Stimulated activated effector memory CD8-positive, alpha-beta T cell treated with anti-CD3 and anti-CD28 coated beads, Interleukin-12 subunit alpha, Interleukin-12 subunit beta, amount 100 ng/mL, for 72 hours (primary cell): ENCODE measurements at places on chromosomes 7 and 10.
A peak's percentile ranks its signal among the peaks of the same experiment; 100 is the strongest.

DNA sequence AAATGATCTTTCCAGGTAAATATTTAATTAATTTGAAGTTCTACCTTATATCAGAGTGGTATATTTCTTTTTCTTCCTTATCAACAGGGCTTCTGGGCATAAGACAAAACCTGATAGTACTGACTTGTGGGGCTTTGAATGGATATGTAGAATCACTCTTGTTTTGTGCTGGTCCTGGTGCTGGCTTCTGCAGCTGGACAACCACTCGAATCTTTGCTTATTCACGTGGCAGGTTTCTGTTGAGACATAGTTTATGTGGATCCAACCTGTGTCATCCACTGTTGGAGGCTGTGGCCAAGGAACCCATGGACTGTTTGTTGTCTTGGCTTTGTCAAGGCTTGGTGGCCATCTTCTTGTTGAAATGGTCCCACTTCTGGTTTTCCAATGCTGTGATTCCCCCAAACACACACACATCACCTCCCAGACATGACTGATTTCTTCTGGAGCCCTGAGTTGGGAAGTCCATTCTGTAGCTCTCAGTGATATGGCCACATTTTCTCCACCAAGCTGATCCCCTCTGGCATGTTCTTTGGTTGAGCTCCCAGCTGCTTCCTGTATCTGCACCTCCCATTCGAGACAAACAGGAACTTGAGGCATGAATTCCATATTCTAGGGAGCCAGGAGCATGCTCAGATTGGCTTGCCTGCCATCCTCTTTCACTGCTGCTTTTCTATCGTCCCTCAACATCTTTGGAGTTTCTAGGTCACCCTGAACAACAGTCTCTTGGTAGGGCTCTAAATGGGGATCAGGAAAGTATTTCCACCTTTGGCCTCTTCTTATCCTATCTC lies 19.5 kb downstream of the TAS2R41 start:
- DNase-seq, result no peak

DNA sequence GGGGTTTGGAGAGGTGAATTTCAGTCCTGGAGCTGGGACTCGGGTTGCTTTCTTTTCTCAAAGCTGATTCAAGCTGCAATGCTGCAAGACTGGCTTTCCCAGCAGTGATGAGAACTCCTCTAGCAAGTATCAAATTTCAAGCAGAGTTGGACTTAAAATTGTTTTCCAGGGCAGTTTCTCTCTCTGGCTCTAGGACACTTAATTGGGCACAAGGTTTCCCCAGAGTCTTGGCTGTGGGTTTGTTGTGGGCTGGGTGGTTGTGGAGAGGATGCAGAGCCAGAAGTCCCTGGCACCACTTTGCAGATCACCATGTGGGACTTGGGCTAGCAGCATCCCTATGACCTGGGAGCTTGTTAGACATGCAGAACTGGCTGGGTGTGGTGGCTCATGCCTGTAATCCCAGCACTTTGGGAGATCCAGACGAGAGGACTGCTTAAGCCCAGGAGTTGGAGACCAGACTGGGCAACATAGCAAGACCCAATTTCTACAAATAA lies 16.8 kb downstream of the AKR1B15 start:
- no peak for DNase-seq

- no peak for DNase-seq
Measured at GRCh38 chr7:153935095-153935494, 117.1 kb upstream of the DPP6 start.

- DNase-seq, result no peak
Measured at GRCh38 chr7:91880016-91880412, 488 bp downstream of the MTERF1 start.

DNA sequence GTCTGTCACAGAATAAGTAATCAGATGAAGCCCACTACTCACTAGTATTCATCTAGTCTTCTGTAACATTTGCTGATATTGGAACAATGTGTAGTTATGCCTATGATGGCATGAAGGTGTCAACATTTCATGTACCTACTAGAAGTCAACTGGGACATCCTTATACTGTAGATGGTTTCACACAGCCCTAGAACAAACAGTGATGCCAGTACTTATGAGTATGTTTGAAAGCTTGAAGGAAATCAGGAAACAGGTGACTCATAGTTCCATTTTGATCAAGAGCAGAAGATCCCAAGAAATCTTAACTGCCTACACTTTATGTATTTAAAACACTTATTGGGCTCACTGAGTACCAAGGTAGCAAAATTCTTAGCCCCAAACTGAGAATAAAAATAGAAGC lies 1519.6 kb downstream of the REEP3 start:
- no peak for DNase-seq

DNA sequence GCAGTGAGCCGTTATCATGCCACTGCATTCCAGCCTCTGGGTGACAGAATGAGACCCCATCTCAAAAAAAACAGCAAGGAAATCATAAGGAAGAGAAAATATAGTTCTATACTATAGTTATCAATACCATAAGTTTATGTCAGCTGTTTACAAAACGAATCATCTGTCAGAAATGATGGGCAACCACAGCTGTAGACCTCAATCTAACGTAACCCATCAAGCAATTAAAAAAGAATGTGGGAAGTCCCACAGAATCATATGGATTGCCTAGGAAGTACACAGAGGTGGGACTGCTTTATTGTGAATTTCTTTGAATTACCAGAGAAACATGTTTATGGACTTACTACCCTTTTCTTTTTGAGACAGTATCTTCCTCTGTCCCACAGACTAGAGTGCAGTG lies 6.9 kb downstream of the NRBF2 start:
- no peak for DNase-seq

- DNase-seq, result no peak
Measured at GRCh38 chr10:13491747-13492360, 37.0 kb downstream of the BEND7 start.

- DNase-seq, result no peak
Measured at GRCh38 chr10:103080891-103081581, 112.0 kb downstream of the NT5C2 start.

GRCh38 chr10:78543749-78544362 lies 510.2 kb downstream of the RPS24 start:
- DNase-seq, result no peak

- DNase-seq, result no peak
Measured at GRCh38 chr10:90168244-90168643, 466.9 kb downstream of the KIF20B start.

GRCh38 chr10:111511751-111512150 lies 434.9 kb downstream of the ADRA2A start:
- no peak for DNase-seq

GRCh38 chr7:74173074-74173473 lies 1.1 kb upstream of the EIF4H start:
- DNase-seq, result no peak

GRCh38 chr7:6317797-6318438 lies 45.5 kb upstream of the CYTH3 start:
- no peak for DNase-seq

- DNase-seq, result peak; percentile 46
Measured at GRCh38 chr10:3814838-3815220, 29.8 kb upstream of the KLF6 start.

DNA sequence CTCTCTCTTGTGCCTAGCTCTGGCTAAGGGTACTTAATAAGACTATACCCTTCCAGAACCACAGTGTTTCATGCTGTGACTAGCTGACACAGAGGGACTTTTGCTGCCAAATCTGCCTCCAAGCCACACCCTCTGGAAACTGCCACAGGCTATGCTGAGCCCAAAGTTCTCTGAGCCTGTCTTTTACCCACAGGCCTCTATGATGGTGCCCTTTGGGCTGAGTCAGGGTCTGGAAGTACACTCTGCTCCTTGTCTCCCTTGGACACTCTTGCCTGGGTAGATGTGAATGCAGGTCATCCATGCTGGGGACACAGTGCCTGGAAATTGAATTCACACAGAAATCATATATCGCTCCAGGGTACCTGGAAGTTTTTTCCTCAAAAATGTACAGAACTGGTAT lies 22.6 kb downstream of the DYDC1 start:
- DNase-seq, result no peak

DNA sequence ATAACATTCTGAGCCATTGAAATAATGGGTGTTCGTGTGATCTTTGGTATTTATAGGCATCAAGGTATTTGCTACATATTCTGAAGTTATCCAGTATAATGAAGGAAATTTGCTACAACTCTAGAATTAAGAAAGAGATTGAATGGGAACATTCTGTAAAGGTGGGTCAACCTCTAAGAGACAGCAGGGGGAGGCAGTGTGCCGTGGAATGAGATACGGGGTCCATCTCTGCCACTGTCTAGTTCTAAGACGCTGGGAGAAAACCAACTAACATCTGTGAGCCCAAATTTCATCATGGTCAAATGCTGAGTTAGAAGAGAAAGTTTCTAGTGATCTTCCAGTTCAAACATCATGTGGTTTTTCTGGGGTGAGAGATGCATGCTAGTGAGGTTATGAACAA lies 368.9 kb downstream of the SORCS1 start:
- no peak for DNase-seq

GRCh38 chr7:25663877-25664276 lies 435.6 kb upstream of the NPVF start:
- no peak for DNase-seq

DNA sequence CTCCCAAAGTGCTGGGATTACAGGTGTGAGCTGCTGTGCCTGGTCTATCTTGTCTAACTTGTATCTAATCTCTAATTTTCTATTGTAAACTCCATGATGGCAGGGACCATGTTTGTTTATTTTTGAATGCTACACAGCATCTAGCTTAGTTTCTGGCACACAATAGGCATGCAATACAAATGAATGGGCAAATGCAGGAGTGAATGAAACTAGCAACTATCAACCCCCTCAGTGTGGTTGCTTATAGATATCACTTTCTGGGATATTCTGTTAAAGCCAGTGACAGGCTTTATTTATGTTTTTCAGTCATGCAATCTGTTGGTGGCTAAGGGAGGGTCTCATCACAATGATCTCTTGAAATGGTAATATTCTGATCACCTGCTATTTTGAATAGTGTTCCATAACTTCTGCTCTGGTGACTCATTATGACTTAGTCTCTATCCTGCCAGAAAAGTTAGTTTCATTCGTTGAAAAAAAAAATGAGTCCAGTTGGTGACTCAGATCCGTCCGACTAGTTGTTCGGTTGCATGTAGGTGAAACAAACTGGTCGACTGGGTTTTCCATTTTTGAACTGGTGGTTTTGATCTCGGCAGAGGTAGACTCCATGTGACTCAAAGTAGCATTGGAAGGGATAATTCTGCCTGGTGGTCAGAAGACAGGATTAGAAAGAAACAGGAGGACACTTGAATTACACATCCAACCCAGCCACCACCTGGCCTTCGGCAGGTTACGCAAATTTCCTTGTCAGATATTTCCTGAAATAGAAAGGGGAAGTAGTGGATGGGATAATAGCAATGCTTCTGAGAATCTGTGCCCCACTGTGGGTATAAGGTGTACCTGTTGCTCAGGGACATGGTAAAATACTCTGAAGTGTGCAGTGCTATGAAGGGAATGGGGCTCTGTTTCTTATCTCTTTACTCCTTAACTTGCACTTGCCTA lies 76.8 kb downstream of the GATA3 start:
- DNase-seq, result peak; percentile 73
